ENCODE measurements at places on chromosomes 5 and 9. TPM values are rescaled to one million over a fixed set of nuclear protein-coding genes. Genes with fewer than 3 reads are reported as not detected.

DNA sequence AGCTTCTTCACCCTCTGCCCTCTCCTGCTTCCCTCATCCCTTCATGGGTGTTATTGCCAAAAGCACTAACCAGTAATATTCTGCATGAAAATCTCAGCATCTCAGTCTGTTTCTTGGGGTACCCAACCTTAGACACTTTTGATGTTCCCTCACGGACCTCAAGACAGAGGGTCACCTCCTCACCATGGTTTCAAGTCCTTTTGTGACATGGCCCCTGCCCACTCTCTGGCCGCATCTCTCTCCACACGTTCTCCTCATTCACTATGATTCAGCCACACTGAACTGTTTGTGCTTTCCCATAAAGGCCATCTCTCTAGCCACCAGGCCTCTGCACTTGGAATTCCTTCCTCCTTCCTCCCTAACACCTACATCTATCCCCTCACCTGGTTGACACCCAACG lies 111.5 kb upstream of the SPOCK1 start:
- no peak for DNase-seq

The NREP gene
- 263 TPM for total RNA-seq

- no peak for DNase-seq
Measured at GRCh38 chr5:178732281-178732680, 1.8 kb upstream of the ZNF354A start.

The GFPT2 gene
- 15.9 TPM for total RNA-seq

- DNase-seq = no peak
Measured at GRCh38 chr5:132773601-132774355, 3.3 kb downstream of the SEPTIN8 start.

The KIAA1958 gene
- 10.1 TPM for total RNA-seq

All from hepatocyte (in vitro differentiated cells).